ENCODE measurements at places on chromosomes 3 and 15. TPM values are rescaled to one million over a fixed set of nuclear protein-coding genes. Genes with fewer than 3 reads are reported as not detected.

GRCh38 chr3:58356054-58356453 lies 23.4 kb downstream of the PXK start:
- no peak for DNase-seq

DNA sequence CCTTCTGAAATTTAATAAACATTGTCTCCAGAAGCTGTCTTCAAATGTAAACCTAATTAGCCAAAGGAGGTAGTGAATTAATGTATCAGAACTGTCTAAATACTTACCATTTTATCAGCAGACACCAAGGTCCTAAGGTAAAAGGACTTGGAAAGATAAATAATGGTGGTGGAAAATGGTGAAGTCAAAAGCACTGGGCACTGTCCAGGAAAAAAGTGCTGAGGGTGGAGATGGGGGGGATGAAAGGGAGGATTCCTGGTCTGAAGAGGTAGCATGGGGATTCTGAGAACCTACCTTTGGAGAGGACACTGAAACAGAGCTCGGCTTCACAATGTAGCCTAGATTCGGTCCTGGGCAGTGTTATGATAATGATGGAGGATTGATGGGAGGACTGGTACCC lies 149.0 kb upstream of the DPH6 start:
- DNase-seq: no peak

- no peak for DNase-seq
These were observed 76.4 kb upstream of the TMEM158 start for GRCh38 chr3:45302470-45302869.

DNA sequence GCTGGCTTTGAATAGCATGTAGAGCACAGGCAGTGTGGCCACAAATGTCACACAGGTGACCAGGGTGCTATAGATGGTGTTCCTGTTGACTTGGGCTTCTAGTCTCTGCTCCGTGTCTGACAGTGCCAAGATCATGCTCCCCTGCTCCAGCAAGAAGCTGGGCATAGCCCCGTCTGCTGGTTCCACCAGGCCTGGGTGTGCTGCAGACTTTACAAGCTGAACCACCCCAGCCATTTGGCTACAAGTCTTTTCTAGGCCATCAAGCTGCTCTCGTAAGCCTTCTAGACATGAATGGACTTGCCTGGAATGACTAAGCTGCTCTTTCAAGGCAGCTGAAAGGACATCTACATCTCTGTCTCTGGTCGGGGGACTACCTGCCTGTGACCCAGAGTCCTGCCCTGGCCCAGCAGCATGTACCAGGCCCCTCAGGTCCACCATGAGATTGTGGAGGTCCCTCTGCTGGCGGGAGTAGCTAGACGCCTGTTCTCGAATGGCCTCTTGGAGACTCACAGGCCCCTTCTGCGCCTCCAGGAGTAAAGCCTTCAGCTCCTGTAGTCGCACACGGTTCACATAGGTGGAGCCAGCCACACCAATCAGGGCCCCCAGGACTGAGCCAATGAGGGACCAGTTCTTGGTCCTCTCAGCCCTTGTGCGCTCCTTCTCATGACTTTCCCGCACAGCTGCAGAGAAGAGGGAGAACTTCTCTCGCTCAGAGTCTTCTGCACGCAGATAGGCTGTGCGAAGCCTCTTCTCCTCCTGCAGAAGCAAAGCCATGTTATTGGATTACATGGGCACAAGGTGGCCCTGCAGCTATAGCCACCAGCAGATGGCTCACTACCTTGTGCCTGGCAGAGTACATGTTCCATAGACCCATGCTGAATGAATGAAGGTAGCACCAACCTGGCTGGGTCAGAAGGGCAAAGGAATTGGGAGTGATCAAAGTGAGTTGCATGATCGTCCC lies 2.8 kb upstream of the PLXNB1 start:
- no peak for DNase-seq

SEMA6D gene
- 3.0 TPM for total RNA-seq

FETUB gene
- total RNA-seq: not detected
